Epithelial cell of proximal tubule (primary cell): ENCODE measurements at places on chromosomes 5 and 9. TPM values are rescaled to one million over a fixed set of nuclear protein-coding genes. Genes with fewer than 3 reads are reported as not detected.

MARCOL gene
- total RNA-seq = not detected in 2 replicates

DNA sequence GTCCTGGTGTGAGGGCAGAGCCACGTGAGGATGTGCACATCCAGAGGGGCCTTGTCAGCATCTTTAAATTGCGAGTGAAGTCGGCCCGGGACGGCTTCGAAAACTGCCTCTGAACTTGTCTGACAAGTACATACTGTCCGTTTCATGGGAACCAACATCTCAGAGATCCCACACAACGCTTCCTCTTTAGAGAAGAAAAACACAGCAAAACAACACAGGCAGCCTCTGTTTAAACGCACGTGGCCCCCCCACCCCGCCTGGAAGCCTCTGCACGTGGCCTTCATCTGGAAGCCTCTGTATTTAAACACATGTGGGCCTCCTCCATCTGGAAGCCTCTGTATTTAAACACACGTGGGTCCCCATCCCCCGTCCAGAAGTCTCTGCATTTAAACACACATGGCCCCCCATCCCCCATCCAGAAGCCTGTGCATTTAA, 29.2 kb downstream of the CEP72 start:
- DNase-seq = no peak

- DNase-seq = no peak
Measured at GRCh38 chr5:80191397-80191796, 64.5 kb downstream of the SERINC5 start.

- DNase-seq = peak; percentile 77
Measured at GRCh38 chr9:109914280-109915027, 134.5 kb downstream of the PALM2AKAP2 start.

- DNase-seq = no peak
Measured at GRCh38 chr5:173712609-173713175, 96.2 kb upstream of the BOD1 start.

DNA sequence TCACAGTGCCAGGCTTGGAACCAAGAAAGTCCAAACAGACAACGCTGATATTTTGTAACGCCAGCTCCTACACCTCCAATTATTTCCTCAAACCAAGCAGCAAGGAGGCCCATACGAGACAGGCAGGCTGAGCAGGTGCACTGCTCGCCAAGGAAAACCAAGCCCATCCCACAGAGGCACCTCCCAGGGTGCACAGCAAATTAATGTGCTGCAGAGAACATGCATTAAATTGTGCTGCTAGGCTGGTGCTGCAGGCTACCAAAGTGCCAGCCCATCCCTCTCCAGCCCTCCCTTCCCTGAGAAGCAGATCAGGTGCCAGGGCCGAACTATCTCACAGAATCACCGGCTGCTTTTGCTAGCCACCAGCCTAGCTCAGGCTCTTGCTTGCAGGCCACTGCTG, 137.8 kb downstream of the PAX5 start:
- no peak for DNase-seq

GRCh38 chr9:99023231-99023630, 79.5 kb downstream of the COL15A1 start:
- no peak for DNase-seq

GRCh38 chr5:125410537-125411070, 664.2 kb upstream of the ZNF608 start:
- peak; percentile 86 for DNase-seq

GRCh38 chr9:8287501-8287900, 487.9 kb upstream of the DMAC1 start:
- no peak for DNase-seq

- no peak for DNase-seq
Measured at GRCh38 chr9:89883401-89884341, 278.9 kb downstream of the GADD45G start.

DNA sequence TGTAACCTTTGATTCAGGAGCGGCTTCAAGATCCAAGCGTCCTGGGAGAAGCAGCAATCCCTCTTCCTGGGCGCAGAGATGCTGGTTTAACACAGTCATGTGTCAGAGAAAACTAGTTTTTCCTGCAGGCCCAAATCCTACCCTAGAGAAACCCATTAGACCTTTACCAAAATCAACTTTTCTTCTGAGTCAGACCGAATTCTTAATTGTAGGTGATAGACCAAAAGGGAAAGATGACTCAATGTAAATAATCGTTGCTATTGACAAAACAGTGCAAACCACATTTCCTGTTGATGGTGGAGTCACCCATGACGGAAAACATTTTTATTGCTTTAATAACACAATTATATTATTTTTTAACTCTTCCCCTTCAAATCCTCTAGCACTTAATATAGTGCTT, 40.1 kb downstream of the SLC1A1 start:
- no peak for DNase-seq

- DNase-seq = peak; percentile 71
Measured at GRCh38 chr5:61280205-61280604, 51.9 kb upstream of the ZSWIM6 start.

GRCh38 chr9:71826279-71826678, 58.0 kb upstream of the CEMIP2 start:
- DNase-seq = no peak

ADRB2 gene
- total RNA-seq = 2.6 and 3.3 TPM in 2 replicates

DNA sequence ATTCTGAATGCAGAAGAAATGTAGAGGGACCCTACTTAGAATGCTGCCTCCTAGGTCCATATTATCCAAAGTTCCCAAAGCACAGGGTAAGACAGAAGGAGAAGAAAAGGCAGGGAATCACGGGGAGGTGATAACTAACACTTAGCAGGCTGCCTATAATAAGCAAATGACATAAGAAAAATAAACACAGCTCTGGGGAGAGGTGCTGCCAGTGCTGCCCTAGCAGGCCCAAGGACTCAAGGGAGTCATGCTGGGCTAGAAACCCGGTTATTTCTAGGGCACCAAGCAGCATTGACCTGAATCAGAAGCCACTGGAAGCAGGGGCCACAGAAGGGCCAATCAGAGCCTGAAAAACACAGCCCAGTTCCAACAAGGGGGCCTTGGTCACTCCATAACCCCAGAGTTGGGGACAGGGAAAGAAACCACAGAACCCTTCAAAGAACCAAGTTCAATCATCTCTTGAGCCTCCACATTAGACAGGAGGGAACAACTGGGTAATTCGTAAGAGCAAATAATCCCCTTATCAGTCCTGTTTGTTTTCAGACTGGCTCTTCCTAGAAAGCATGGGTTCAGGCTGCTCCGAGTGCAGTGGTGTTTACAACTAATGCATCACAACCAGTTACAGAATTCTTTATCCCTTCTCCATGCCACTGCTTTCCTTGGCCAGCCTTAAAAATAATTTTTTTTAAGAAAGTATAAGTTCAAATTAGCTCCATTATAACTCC, 24.0 kb downstream of the NRG2 start:
- no peak for DNase-seq

SLCO6A1 gene
- not detected in 2 replicates for total RNA-seq

GRCh38 chr5:151164687-151165392, 7.3 kb upstream of the ANXA6 start:
- peak; percentile 30 for DNase-seq

RALGPS1 gene
- total RNA-seq = 2.6 and 4.0 TPM in 2 replicates

DNA sequence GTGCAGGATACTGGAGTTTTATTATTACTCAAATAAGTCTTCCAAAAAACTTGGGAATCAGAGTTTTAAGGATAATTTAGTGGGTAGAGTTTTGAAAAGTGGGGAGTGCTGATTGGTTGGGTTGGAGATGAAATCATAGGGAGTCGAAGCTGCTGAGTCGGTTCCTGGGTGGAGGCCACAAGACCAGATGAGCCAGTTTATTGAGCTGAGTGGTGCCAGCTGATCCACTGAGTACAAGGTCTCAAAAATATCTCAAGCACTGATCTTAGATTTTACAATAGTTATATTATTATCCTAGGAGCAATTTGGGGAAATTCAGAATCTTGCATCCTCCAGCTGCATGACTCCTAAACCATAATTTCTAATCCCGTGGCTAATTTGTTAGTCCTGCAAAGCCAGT, 804.9 kb upstream of the SEMA6A start:
- no peak for DNase-seq

DNA sequence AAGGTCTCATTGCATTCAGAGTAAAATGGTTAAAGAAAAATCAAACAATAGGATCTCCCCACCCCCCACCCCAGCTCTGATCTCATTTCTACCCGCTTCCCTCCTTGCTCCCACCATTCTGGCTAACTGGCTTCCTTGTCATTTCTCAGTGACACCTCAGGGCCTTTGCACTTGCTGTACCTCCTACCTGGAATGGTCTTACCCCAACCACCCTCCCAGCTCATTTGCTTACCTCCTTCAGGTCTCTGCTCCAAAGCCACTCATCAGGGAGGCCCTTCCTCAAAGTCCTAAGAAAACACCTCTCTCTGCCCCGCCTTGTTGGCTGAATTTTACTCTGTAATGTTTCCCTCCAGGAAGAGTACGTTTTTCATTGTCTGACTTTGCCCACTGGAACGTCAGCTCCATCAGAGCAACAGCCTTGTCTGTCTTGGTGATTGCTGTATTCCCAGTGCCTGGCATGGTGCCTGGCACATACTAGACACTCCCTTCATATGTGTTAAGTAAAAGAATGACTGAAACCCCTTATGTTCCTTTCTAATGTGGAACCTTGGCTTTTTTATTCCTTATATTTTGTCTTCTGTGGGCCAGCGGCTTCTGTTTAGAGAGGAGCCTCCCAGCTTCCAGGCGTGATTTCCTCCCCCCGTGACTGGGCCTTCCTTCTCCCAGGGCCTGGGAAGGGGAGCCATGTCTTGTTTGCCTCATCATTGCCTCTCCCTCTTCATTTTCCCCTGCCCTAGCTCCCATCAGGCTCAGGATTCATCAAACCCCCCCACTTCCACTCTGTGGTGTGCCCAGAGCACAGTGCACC, 26.9 kb downstream of the NEURL1B start:
- no peak for DNase-seq

CD274 gene
- 16.1 and 22.1 TPM in 2 replicates for total RNA-seq

PHF2 gene
- total RNA-seq = 11.4 and 16.2 TPM in 2 replicates

DRD1 gene
- total RNA-seq = not detected in 2 replicates

CYLC2 gene
- not detected in 2 replicates for total RNA-seq

RFESD gene
- total RNA-seq = 0.52 and 2.7 TPM in 2 replicates

GRCh38 chr5:167639766-167640165, 651.7 kb upstream of the WWC1 start:
- no peak for DNase-seq

ABO gene
- total RNA-seq = 0.65 and 2.5 TPM in 2 replicates

DNA sequence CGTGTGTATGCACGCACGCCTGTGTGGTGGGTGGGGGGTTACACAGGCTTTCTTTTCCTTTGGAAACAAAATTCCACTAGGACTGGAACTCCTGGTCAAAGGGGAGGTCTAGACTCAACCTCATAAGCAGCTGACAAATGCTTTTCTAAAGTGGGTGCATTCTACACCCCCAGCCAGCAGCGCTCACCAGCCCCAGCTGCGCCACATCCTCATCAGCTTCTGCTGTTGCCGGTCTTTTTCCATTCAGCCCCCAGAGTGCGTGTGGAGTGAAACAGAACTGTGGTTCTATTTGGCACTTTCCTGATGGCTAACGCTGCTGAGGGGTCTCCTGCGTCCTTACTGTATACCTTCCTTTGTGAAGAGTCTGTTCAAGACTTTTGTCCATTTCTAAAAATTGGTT, 77.6 kb upstream of the SARDH start:
- no peak for DNase-seq

DNA sequence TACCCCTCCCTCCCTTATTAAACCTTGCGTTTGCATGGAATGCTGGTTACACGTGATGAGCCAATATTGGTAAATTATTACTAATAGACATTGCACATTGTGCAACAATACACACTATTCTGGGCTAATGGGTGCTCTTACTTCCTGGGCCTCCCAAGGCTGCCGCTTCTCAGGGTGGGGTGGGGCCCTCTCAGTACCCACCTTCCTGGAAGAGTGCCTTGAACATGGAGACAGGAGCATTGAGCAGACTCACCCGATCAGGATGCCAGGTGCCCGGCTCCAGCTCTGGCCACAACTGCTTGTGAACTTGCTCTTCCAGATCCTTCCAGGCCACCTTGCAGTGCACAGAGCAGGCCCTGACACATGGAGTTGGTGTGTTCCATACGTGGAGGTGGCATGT, 24.7 kb upstream of the CEP72 start:
- DNase-seq = no peak
